ENCODE measurements at places on chromosomes 7 and 10.

DNA sequence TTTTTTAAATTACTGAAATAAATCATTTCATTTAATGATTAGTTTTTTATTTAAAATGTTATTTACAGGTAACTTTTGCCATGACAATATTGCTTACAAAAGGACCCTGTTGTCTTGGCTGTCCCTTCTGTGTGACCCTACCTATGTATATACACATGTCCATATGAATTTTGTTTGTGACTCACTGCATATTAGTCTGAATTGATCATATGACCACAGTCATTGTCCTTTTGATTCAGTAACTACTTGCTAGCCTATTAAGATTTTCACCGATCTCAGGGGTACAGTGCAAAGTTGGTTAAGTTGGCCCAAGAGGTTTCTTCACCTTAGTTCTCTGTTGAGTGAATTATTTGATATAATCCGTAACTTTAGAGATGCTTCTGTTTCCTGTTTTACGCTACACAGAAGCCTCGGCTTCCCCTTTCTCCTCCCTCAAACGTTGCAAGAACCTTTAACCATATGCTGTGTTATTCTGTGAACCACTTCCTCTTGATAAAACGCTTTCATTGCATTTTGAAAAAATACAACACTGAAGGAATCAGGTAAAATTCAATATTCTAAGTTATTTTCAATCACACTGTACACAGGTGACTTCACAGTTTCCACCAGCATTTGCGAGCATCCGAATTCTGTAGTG is 43.9 kb downstream of the APBB1IP start:
- no peak for DNase-seq

DNA sequence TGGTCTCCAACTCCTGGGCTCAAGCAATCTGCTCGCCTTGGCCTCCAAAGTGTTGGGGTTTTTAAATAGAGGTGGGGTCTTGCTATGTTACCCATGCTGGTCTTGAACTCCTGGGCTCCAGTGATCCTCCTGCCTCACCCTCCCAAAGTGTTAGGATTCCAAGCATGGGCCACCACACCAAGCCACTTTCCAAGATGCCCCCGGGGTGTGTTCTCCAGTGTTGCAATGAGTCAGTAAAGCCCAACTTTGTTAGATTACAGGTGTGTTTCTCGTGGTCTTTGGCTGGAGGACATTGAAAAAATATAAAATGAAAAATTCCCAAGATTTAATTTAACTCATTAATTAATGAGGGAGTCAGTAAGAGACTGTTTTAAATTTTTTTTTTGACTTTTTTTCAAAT is 29.2 kb downstream of the TACR2 start:
- DNase-seq: no peak

- no peak for DNase-seq
Observed at GRCh38 chr10:126924915-126925300, 19.7 kb downstream of the DOCK1 start.

DNA sequence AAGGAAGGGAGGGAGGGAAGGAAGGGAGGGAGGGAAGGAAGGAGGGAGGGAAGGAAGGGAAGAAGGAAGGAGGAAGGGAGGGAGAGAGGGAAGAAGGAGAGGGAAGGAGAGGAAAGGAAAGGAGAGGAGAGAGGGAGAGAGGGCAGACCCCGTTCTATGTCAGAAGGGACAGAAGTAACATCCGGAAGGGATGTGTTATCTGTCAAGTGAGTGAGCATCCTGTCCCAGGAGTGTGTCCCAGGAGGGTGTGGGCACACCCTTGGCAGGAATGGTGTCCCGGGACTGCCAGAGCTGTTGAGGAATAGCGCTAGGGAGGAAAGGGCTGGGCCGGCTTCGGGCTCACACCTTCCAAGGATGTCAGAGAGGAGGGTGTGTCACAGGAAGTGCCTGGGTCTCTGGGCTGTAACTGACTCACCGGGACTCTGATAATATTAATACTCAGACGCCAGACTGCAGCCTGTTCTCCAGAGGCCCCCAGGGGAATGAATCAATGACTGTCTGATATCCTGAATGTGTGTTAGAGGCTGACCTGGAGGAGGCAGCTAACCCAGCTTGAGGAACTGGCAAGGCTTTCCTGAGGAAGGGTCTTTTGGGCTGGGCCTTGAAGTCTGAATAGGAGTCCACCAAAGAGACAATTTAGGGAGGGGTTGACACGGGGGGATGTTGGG is 125.6 kb upstream of the TNRC18 start:
- no peak for DNase-seq

- DNase-seq: no peak
Observed at GRCh38 chr10:100327007-100327717, 2.9 kb downstream of the PKD2L1 start.

GRCh38 chr7:39950473-39951225 is 593 bp downstream of the CDK13 start:
- peak; percentile 87 for DNase-seq

DNA sequence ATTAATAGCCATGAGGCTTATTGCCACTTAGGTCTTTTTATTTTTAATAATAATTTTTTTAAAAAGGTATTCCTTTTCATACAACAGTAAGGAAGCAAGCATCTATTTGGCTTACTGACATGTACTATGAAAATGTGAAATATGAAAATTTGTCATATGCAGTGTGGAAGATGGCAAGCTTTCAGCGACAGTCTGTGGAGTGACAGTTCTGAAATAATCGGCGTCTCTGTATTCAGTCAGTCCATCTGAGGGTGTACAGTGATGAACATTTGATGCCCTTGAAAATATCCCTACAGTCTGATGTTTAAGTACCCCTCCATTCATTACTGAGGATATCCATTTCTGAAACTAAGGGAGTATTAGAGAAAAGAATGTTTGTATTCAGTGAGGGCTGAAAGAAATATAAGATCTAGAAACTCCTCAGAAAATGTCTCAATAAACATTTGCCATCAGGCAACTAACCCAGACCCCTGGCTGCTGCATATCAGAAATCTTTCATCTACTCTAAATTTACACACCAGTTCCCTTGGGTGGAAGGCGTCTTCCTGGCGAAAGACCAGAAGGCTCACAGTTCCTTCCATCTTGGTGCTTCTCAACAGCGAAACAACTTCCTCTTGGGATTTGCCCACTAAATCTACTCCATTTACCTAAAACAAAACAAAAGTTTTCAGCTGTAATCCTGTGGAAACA is 440.6 kb downstream of the PARD3 start:
- DNase-seq: no peak

DNA sequence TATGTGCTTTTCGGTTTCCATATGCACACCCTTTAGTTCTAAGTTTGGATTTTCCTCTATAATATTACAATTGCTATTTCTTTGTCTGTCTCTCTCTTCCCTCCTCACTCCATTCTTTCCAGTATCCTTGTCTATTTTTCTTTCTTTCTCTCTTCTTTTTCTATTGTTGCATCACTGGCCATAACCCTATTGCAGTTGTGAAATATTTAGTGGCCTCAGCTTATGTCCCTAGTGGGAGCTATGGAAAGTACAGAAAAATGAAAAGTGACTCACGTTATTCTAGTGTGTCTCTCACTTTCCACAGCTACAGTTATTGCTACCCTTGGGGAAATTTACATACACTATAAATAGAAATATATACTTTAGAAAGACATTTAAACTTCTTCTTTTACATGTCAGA is 59.1 kb downstream of the CNTNAP2 start:
- DNase-seq: no peak

GRCh38 chr10:59240582-59241183 is 64.2 kb downstream of the PHYHIPL start:
- DNase-seq: peak; percentile 39

DNA sequence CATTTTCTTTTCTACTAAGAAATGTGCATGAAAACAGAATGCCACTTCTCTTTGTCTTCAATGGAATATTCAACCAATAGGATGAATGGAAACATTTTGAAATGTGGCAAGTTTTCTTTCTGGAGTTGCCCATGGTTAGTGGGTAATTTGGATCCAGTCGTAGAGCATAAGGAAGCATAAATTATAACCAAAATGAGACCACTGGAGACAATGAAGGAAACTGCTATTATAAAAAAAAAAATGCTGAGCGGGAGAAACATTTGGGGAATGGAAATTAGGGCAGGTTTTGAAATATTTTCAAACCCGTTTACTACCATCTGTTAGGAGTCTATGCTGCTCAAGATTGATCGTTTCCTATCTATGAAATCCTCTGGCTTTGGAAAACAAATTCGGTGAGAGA is 182.9 kb upstream of the PRKCQ start:
- no peak for DNase-seq

GRCh38 chr7:87152897-87153641 is 816 bp downstream of the DMTF1 start:
- no peak for DNase-seq

GRCh38 chr10:11403116-11403515 is 208.3 kb downstream of the USP6NL start:
- DNase-seq: no peak

GRCh38 chr7:86592185-86592584 is 51.5 kb upstream of the GRM3 start:
- no peak for DNase-seq

GRCh38 chr7:112969946-112970345 is 116.7 kb downstream of the GPR85 start:
- no peak for DNase-seq

DNA sequence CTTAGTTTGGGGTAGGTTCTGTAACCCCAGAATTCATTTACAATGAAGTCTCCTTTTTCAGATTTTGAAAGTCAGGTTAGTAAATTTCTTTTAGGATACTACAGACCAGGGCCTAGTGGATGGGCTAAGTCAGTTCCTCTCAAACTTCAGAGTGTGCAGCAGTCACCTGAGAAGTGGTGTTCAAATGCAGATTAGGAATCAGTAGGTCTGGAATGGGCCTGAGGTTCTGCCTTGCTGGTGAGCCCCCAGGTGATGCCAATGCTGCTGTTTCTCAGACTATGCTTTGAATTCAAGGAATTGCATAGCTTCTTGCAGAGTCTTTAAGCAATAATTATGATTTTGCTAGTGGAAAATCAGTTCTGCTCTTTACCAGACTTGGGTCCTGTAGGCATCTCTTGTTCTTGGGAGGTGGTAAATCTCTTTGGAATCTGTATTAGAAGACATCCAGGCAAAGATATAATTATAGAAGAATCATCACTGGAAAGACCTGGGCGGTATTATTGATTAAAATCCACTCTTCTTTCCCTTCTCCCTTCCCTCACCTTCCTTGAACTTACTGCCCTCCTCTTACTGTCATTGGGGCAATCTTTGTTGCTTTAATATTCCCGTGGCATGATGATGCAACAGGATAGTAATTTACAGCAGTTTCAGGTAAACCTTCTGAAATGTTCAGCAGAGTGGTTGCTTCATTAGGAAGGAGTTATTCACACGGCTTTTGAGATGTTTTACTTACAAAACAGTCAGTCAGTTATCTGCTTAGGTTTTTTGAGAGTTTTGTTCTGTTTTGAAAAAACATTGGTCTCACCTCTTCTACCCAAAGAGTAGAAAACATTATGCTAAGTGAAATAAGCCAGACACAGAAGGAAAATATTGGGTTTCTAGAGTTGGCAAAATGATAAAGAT is 87.2 kb downstream of the NRF1 start:
- DNase-seq: no peak

DNA sequence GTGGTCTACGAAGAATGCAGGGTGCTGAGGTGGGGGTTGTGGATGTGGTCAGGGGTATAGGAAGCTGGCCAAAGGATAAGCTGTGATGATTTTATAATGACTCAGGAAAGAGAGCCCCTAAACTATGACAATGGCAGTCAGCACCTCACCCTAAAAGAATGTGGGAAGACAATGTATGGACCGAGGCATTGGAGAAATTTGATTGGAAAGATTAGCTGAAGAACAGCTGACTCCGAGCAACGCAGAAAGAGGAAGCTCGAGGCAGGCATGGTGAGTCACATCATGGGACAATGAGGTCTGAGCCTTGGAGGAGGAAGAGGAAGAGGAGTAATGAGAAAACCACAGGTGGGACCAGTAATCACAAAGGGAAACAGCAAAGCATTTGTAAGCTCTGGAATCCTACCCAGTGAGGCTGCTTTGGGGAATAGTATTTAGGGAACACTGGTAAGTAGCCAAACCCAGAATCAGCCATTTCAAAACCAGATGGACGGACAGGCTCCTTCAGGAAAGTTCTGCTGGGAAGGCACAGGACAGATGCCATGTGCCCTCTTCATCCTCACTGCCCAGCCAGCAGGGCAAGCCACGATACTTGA is 295.4 kb downstream of the PRPF18 start:
- no peak for DNase-seq

- no peak for DNase-seq
Observed at GRCh38 chr10:96152437-96152836, 22.3 kb downstream of the ZNF518A start.

DNA sequence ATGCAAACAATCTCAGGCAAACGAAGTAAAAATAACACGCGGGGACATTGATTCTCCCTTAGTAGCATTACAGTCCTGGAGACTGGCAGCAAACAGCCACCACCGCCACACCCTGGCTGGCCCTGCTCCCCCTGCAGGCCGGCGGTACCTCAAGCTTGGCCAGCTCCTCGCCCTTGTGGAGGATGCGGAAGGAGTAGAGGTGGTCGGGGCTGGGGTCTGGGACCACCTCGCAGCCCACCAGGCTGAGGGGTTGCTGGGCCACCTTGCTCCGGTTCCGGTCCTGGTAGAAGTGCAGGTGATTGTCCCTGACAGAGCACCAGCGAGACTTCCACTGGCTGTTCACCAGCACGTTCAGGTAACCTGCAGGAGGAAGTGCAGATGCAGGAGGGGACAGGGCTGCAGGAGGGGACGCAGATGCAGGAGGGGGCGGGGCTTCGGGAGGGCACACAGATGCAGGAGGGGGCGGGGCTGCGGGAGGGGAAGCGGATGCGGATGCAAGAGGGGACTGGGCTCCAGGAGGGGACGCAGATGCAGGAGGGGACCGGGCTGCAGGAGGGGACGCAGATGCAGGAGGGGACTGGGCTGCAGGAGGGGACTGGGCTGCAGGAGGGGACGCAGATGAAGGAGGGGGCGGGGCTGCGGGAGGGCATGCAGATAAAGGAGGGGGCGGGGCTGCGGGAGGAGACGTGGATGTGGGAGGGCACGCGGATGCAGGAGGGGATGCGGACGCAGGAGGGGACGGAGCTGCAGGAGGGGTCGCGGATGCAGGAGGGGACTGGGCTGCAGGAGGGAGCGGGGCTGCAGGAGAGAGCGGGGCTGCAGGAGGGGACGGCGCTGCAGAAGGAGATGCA is 65.7 kb downstream of the VWA2 start:
- DNase-seq: peak; percentile 84

DNA sequence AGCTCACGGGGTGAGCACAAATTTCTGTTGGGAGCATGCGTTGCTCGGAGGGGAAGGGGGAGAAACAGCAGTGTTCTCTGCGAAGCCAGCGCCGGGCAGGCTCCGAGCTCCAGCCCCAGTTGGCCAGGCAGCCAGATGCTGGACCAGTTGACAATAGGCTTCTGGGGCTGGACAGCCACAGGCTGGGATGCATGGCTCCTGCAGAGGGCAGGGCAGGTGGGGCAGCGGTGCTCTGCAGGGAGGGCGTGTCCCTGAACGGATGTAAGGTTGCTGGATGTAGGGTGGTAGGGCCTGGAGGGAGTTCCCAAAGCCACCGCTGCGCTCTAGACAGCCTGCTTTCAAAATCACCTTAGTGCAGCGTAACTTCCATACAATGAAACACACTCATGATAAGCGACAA is 574.9 kb downstream of the GLRX3 start:
- no peak for DNase-seq

DNA sequence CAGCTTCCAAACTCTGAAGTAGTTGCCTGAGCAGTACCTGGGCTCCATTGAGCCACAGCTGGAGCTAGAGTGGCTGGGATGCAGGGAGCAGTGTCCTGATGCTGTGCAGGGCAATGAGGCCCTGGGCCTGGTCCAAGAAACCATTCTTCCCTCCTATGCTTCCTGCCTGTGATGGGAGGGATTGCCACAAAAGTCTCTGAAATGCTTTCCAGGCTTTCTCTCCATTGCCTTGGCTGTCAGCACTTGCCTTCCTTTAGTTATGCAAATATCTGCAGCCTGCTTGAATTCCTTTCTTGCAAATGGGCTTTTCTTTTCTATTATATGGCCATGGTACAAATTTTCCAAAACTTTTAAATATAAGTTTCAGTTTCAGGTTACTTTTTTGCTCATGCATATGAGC is 972.2 kb upstream of the MBL2 start:
- no peak for DNase-seq

Data from right kidney (tissue), 9 donors.